Right ventricle myocardium superior (tissue), 1 donor: ENCODE measurements at places on chromosomes 6 and 20. TPM values are rescaled to one million over a fixed set of nuclear protein-coding genes. Genes with fewer than 3 reads are reported as not detected.

RAET1L gene
- total RNA-seq = not detected

GRCh38 chr6:82775361-82775760, 290.3 kb downstream of the UBE3D start:
- DNase-seq = no peak

- no peak for DNase-seq
These were observed 20.9 kb downstream of the ENTPD6 start for GRCh38 chr20:25216199-25216945.

GRCh38 chr6:123117145-123117908, 121.3 kb downstream of the CLVS2 start:
- no peak for DNase-seq

DNA sequence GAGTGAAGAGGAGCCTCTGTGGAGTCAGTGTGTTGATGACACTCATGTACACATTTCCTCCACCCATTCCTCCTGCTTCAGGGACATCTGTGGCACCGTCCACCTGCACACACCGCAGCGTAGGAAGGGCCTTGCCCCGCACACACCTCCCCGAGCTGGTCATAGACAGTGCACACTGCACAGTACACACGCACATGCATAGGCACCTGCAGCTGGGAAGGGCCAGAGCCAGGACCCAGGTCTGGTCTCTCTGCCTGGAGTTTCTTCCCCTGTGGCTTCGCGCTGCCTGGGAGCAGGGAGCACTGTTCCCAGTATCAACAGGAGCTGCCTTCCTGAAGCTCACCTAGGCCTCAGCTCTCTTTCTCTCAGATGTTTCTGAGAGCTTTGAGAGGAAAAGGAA, 340.5 kb downstream of the TAF4 start:
- DNase-seq = peak; percentile 8

- DNase-seq = peak; percentile 85
These were observed at the start of gene FBXO9 for GRCh38 chr6:53065266-53066076. TSS of gene FBXO9 (plus strand) at chr6:53065404. CDS start at chr6:53065790, 386 bp downstream.
